SJCRH30 (cell line): ENCODE measurements at places on chromosomes 7 and 10. TPM values are rescaled to one million over a fixed set of nuclear protein-coding genes. Genes with fewer than 3 reads are reported as not detected.

GRCh38 chr7:45983720-45984255 is 62.7 kb upstream of the IGFBP3 start:
- no peak for DNase-seq

- DNase-seq = no peak
These were observed 13.6 kb upstream of the KCND2 start for GRCh38 chr7:120259386-120259785.

DNA sequence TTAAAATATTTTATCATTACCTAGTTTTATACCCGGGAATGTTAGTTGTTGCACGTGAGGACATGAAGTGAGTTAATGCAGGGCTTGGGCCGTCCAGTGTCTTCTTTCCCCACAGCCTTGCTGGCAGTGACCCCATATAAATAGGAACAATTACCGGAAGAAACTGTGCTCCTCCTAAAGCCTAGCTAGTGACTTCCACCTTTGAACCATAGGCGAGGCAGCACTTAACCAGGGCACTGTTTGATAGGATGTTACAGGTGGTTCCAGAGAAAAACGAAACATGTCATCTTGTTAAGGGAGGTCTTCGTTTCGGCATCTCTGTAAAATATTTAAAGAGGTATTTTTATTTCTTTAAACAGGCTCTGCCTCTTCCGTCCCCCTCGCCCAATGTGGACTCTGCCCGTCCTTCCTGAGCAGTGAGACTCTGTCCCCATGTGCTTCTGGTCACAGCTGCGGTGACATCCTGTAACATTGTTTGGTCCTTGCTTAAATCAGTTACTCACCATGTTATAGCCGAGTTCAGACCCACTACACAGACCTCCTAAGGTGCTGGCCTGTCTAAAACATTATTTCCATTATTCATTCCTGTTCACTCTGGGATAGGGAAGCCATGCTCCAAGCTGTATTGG is 145.6 kb downstream of the MGMT start:
- DNase-seq = no peak

DNA sequence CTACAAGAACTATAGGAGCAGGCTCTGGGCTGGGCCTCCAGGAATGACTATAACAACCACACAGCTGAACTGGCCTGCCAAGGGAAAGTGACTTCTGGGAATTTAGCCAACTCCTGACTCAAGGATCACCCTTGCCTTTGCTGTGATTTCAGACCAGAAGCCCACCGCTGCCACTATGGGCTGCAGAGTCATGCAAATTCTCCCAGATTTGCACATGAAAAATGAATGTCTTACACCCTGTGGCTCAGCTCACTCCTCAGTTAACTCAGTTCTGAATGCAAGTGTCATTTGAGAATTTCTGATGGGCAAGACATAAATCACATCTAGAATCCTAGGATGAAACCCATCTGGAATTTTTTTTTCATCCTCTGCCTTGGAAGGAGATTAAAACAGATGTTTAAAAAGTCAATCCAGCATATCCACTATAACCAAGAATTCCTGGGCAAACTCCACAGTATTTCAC is 186.5 kb upstream of the BET1 start:
- DNase-seq = peak; percentile 78

DNA sequence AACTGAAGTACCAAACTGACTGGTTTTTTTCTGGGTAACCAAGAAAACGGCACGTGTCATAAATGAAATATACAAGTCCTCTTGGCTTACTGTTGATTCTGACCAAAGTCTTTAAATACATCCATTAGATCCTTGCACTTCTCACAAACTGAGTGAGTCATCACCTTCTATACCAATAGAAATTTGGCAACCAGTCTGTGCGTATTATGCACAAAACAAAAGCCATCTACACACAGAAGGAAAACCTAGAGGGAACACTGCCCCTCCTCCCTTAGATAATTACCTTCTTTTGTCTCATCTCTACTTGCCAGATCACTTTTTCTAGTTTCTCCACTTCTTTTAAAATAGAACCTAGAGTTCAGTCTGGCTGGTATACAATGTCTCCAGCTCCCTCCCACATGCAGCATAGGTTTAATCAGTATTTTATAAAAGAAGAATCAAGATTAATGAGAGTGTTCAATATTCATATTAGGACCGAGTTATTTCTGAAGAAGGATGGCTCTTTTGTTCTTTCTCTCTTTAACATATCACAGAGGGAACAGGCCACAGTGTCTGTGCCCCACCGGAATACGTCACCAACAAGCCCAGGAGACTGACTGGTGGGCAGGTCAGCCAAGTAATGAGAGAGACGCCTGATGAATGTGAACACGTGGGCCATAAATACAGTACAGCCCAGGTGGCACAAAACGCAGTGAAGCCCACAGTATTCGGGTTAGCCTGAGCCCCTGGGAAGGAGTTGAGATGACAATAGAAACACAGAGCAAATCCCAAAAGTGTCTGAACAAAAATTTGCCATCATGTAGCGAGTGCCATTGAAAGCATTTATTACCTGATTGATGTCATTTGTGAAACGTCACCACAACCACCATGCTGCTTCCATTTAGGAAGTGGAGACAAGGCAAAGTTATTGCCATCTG is 91.3 kb downstream of the KIAA1549 start:
- peak; percentile 19 for DNase-seq

DNA sequence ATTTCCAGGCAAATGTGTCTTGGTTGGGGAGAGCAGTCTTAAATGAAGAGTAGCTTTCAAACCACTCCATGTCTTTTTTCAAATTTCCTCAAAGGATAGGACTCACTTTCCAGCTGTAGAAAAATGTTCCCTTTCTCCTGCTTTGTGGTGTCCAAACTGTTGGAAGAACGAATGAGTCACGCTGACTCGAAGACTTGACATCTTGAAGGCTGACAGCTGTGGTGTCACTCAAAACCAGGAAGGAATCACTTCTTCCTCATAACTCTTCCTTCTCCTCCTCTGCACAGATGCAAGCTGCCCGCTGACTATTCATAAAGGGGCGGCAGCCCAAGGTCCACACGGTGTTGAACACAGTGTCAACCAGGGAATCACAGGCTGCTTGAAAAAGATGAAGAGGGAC is 19.2 kb downstream of the PLA2G12B start:
- peak; percentile 47 for DNase-seq

GRCh38 chr10:4978870-4979269 is 15.7 kb downstream of the AKR1C1 start:
- DNase-seq = no peak

- no peak for DNase-seq
These were observed 2.1 kb upstream of the ZNF117 start for GRCh38 chr7:64992971-64993370.

- DNase-seq = peak; percentile 21
These were observed 44.5 kb downstream of the STARD3NL start for GRCh38 chr7:38222481-38223096.

DNA sequence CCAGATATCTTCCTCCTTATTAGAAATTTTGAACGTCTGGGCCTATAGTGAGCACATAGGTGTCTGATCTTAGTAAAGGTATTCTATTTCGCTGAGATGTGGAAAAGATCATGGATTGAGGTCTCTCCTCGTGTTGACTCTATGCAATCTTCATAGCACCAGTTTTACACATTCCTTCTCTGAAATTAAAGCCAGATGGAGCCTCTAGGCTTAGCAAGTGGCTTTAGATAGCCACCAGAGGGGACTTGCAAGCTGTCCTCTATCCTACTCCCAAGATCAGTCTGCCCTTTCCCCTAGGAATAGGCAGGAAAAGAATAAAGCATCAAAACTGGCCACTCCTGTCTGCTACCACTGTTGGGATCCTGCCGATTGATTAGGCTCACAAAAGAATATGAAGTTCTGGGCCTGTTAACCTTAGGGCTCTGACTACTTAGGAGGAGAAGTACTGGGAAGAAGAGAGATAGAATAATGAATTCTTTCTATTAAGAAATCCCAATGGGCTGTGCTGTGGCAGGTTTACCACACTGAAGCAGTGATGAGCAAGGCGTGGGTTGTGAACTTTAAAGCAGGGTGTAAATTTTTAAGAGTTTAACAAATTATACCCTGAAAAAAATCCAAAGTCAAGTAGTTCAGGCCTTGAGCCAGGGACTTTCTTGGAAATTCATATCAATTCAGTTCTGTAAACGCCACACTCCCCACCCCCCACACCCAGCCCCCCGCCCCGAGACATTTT is 2.2 kb upstream of the STRIP2 start:
- DNase-seq = no peak

- DNase-seq = no peak
These were observed 470.1 kb upstream of the NRP1 start for GRCh38 chr10:33804584-33804983.

DNA sequence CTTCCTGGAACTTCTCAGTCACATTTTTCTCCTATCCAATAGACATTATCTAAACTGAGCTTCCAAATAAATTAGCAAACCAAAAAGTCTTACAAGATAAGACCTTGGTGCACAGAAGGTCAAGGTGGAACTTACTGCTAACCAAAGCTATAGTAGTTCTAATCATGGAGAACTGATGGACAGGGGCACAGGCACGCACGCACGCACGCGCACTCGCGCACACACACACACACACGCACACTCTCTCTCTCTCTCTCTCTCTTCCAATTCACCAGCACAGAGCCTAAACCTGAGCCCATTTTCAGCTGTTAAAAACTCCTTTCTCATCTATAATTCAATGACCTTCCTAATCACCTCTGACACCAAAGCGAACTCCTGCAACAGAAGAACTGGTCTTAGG is 7.5 kb downstream of the FGFR2 start:
- DNase-seq = no peak

GRCh38 chr10:95312257-95312656 is 21.5 kb upstream of the PDLIM1 start:
- no peak for DNase-seq

Gene SUN3
- not detected in 2 replicates for total RNA-seq

Gene PPP1R17
- total RNA-seq = not detected in 2 replicates

Gene AGBL3
- total RNA-seq = 0.96 and 2.5 TPM in 2 replicates

Gene DRGX
- total RNA-seq = 15.0 and 17.8 TPM in 2 replicates

Gene SPDYE9
- total RNA-seq = not detected in 2 replicates

Gene IPMK
- total RNA-seq = 6.1 and 6.5 TPM in 2 replicates

Gene STAG3
- total RNA-seq = 0.10 and 1.3 TPM in 2 replicates
